ENCODE measurements at places on chromosomes 12 and 14.

DNA sequence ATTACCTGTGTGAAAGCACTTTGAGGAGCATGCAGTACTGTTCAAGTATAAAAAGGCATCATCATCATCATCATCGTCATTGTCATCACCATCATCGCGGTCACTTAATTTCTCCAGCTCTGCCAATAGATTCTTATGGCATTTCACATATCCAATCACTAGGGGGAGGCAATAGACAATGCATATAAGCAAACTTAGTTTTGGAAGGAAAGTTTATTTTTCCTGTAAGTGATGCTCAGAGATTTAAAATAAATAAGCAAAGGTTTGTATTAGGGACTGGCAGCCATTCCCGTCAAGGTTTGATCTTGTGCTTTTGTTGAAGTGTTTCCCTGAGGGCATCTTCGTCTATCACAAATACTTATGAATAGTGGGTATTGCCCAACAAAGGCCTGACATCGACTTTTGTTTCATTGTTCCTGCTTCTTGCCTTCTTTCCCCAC is 127.4 kb downstream of the KTN1 start:
- DNase-seq, result no peak

GRCh38 chr14:33045760-33046159 is 107.1 kb downstream of the NPAS3 start:
- no peak for DNase-seq

GRCh38 chr14:51881636-51882035 is 21.2 kb downstream of the GNG2 start:
- DNase-seq, result no peak

DNA sequence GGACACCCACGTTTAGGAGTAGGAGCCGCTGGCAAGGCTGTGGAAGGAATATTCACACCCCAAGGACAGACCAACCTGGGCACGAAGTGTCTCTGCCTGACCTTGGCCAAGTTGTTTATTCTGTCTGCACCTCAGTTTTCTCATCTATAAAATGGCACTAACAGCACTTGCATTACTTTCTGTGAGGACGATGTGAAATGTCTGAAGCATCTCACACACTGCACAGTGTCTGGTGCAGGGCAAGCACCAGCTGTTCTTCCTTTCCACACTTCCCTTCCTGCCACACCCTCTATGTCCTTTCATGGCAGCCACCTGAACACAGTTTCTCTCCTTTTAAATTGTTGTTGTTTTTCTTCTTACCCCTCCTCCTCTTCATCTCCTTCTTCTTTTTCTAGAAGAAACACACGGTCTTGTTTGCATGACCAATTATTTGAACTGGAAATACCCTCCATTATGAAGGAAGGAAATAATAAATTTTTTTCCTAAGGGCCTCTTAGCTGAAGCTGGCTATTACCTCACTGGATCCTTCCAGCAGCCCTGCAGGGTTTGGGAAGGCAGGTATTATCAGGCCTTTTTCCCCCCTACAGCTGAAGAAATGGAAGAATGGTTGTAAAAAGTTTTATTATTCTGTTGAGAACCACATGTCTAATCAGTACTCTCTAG is 42.9 kb upstream of the ATP23 start:
- no peak for DNase-seq

DNA sequence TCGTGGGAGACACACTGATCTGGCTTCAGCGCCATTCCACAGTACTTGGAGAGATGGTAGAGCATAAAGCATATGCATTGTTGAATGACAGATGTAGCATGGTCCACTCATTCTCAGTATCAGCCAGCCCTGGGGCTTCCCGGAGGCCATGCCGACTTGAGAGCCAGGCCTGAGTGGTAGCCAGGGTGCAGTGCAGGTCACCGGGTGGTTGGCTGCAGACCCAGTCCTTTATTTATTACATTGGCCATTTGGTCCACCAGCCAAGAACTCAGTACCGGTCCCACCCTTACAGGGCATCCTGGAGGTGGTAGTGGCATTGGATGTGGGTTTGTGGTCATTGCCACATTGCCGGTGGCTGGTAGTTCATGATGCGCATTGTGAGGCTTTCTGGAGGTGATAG is 121.6 kb upstream of the RTL1 start:
- DNase-seq, result no peak

- no peak for DNase-seq
Measured at GRCh38 chr12:4807116-4807783, 87.0 kb downstream of the GALNT8 start.

GRCh38 chr12:639566-639965 is 23.7 kb downstream of the NINJ2 start:
- no peak for DNase-seq

All from right cardiac atrium (tissue), 5 donors.